COR-L47 (cell line): ENCODE measurements at places on chromosomes 11 and 22.

- no peak for DNase-seq
Measured at GRCh38 chr11:61850687-61851086, 22.6 kb downstream of the FADS2 start.

- DNase-seq, result no peak
Measured at GRCh38 chr11:390175-390574, 3.8 kb upstream of the PKP3 start.

- DNase-seq, result no peak
Measured at GRCh38 chr11:130032931-130033330, 30.3 kb upstream of the PRDM10 start.

- no peak for DNase-seq
Measured at GRCh38 chr11:12269446-12270214, 107.7 kb upstream of the PARVA start.

- no peak for DNase-seq
Measured at GRCh38 chr11:12284316-12285050, 92.9 kb upstream of the PARVA start.

- DNase-seq, result peak; percentile 69
Measured at GRCh38 chr22:48824712-48825651, 1002.7 kb downstream of the BRD1 start.

DNA sequence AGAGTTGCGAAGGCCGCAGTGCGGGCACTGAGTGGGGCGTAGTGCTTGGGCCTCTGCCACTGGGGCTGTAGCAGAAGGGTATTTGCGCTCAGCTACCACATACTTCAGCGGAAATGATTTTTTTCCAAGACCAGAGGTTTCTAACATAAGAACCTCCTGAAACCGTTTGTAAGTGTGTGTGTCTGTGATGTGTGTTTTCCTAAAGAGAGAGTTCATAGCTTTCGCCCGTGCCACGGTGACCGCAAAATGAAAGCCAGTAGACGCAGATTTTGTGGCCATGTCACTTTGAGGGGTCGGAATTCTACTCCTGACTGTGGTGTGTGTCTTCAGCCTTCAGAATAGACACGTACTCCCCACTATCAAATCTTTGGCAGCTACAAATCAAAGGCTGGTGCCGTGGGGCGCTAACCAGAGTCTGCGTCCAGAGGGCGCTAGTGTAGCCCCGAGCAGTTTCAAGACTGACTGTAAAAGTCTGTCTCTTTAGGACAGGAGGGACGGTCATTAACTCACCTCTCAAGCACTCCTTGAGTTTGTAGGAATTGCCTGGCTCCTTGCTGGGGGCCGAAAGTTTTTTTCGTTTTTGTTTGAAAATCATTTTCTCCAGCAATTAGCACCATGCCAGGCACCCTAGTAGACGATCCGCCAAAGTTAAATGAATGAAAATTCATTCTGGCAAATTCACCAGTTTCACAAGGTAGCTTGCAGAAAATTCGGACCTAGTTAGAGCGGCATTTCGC, 2.5 kb upstream of the CALCA start:
- DNase-seq, result no peak

GRCh38 chr11:11366793-11367192, 13.7 kb upstream of the CSNK2A3 start:
- DNase-seq, result no peak

DNA sequence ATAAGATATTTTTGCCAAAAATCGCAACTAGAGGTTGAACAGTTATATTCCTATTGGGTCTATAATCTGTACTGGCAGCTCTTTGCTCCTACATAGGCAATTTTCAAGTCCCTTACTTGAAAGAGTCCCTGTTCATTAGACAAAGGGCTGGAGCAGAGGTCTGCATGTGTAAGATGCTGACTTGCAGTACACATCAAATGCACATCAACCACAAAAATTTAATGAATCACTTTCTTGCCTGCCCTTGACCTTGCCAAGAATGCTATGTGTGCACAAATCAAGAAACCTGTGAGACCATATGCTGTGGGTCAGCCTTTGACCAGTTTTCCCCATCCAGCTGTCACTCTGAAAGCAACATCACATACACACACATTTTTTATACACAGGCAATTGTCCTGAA, 661.5 kb downstream of the LRRC4C start:
- no peak for DNase-seq

GRCh38 chr22:39176714-39177455, 24.4 kb upstream of the CBX7 start:
- no peak for DNase-seq

DNA sequence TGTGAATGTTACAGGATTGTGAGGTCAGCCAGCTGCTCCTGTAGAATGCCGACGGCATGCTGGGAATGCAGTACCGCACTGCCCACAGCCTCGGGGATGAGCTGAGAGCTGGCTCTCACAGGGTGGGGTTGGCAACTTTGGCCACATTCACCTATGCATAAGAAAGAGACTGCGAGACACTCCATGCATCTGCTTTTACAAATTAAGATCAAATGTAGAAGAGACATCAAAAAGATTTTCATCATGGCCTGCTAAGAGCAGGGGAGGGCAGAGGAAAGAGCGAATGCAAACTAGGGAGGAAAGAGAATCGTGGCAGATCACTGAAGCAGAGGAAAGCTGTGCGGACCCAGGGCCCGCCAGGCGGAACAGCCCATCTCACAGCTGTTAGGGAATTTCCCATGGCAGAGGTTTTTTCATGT, 49.8 kb upstream of the SPATA19 start:
- DNase-seq, result no peak

- DNase-seq, result no peak
Measured at GRCh38 chr11:80338231-80338630, 897.4 kb upstream of the TENM4 start.

GRCh38 chr22:49146511-49146910, 681.2 kb downstream of the BRD1 start:
- no peak for DNase-seq

DNA sequence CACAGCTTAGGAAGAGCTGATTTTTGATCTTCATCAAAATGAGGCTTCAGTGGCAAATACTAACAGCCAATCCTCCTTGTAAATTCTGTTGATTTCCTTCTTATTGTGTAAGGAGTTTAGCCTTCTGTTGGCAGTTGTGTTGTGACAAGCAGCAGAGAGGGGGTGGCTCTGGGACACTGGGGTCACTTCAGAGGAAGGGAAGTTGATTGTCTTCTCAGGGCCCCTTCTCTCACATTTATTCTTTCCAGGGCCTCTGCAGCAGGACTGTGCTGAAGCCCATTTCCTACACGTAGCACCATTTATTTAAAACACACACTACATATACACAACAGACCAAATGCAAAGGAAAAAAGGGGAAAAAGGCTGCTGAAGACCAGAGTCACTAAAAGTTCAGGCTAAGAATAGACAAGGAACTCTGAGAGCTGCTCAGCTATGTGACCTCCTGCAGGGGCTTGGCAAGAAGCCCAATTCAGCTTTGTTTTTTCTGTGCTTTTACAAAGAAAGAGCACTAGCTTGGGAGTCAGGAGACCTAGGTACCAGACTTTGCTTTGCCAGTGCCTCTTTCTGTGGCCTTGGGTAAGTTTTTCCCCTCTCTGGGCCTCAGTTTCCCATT, 28.3 kb upstream of the UPB1 start:
- DNase-seq, result no peak

DNA sequence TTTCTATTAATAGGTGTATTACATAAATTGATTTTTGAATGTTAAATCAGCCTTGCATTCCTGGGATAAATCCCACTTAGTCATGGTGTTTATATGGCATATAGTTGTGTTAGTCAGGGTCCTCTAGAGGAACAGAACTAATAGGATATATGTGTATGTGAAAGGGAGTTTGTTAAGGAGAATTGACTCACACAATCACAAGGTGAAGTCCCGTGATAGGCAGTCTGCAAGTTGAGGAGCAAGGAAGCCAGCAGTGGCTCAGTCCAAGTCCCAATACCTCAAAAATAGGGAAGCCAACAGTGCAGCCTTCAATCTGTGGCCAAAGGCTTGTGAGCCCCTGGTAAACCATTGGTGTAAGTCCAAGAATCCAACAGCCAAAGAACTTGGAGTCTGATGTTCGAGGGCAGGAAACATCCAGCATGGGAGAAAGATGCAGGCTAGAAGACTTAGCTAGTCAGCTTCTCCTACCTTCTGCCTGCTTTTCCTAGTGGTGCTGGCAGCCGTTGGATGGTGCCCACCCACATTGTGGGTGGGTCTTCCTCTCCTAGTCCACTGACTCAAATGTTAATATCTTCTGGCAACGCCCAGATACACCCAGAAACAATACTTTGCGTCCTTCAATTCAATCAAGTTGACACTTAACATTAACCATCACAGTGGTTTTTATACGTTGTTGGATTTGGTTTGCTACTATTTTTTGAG, 12.9 kb downstream of the SFI1 start:
- no peak for DNase-seq

- DNase-seq, result no peak
Measured at GRCh38 chr11:92776676-92777075, 192.8 kb upstream of the MTNR1B start.

- DNase-seq, result peak; percentile 37
Measured at GRCh38 chr11:82775736-82776346, 42.2 kb upstream of the FAM181B start.
